ENCODE measurements at places on chromosomes 5 and 9. TPM values are rescaled to one million over a fixed set of nuclear protein-coding genes. Genes with fewer than 3 reads are reported as not detected.

Gene ENHO
- 17.5 TPM for polyA plus RNA-seq

DNA sequence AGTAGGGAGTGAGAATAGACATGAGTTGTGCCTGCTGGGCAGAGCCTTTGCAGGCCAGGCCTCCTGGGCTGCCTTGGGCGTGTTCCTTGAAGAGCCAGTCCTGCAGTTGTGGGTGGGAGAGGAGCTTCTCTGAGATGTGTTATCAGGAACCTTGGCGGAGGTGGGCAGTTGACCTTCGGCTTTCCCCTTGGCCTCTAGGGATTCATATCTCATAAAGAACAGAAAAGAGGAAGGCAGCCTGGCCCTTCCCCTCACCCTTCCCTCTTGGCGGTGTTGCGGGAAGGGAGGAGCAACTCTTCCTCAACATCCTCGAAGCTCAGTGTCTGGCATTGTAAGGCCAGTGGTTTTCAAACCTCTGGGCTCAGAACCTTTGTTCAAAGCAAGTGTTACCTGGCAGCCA lies 59.2 kb downstream of the DAPK1 start:
- DNase-seq: no peak

GRCh38 chr9:31185831-31186230 lies 1198.6 kb upstream of the ACO1 start:
- DNase-seq: no peak

- DNase-seq: no peak
Observed at GRCh38 chr5:3214838-3215374, 380.7 kb upstream of the IRX1 start.

Gene BTNL8
- not detected for polyA plus RNA-seq

Gene CTSV
- 89.9 TPM for polyA plus RNA-seq

DNA sequence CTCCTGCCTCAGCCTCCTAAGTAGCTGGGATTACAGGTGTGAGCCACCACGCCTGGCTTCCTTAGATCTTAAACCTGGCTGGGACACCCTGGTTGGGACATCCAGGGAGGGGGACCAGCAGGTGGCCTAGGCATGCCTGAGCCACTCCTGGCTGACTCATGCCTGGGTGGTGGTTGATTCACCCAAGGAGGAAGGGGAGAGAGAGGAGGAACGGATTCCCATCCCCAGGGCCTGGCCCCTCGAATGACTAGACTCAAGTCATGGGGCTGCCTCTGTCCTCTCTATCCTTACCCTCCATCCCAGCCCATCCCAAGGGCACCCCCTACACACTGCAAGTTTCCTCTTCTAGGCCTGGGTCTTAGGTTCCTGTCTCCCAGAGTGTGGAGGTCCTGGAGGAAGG lies 12.7 kb downstream of the EEIG1 start:
- no peak for DNase-seq

GRCh38 chr9:79651251-79651795 lies 79.6 kb downstream of the TLE4 start:
- peak; percentile 50 for DNase-seq

Gene CCIN
- polyA plus RNA-seq: not detected

Gene FSD1L
- 4.0 TPM for polyA plus RNA-seq

DNA sequence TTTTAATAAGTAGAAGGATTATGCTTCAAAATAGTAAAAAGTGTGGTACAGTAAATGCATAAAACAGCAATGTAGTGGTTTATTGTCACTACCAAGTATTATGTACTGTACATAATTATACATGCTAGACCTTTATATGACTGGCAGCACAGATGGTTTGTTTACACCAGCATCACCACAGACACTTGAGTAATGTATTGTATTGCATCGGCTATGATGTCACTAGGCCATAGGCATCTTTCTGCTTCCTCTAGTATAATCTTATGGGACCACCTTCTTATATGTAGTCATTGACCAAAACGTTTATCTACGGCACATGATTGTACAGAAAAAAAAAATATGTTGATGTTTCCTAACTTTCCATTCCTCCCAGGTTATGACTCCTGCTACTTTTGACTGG lies 31.9 kb upstream of the SSBP2 start:
- DNase-seq: no peak

DNA sequence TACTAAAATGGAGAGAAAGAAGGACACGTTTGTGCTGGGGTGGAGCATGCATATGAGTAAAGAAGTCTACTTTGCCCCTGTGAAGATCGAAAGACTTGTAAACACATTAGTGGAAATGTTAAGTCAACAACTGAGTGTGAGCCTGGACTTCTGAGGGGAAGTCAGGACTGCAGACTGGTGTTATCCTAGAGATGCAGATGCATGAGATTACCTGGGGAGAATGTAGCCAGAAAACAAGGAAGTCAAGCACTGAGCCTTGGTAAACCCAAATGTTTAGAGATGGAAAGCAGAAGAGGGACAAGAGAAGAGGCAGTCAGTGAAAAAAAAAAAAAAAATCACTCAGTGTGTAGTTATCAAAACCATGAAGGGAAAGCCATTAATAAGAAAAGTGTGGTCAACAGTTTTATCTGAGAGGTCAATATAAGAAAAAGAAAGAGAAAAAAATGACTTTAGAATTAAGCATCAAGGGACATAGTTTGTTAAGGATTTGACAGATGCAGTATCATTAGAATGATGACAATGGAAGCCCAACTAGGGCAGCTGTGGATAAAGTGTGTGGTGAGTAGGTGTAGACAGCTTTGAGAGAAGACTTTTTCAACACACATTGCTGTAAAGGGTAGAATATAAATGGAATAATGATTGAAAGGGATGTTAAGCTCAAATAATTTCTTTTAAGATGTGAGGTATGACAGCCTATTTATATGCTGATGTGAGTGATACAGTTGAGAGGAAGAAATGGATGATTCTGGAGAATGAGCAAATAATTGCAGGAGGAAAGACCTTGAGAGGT lies 22.2 kb downstream of the JAKMIP2 start:
- no peak for DNase-seq

- DNase-seq: peak; percentile 73
Observed at GRCh38 chr5:138610415-138610917, 35.3 kb upstream of the HSPA9 start.

DNA sequence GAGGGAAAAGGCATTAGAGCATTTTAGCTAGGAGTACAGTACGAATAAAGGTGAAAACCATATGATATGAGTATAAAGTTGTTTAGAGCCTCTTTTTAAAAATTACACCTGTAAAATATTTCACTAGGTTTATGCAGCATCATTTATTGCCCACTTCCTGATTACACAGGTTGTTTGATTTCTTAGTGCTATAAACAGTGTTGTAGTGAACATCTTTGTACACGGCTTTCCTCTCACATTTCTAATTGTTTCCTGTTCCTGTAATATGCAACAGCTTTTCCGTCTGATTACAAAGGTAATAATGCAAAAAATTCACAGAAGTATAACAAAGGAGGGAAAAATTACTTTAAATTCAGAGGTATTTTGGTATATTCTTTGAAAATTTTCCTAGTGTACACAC lies 13.0 kb downstream of the STOM start:
- no peak for DNase-seq

Gene IFNA2
- polyA plus RNA-seq: not detected

GRCh38 chr5:80296121-80296520 lies 23.7 kb upstream of the SPZ1 start:
- no peak for DNase-seq

Gene SPINK6
- not detected for polyA plus RNA-seq

GRCh38 chr5:110665184-110665726 lies 61.2 kb downstream of the TMEM232 start:
- DNase-seq: no peak

Gene ZNF782
- polyA plus RNA-seq: 2.1 TPM

All from GM23338 (cell line).